ENCODE measurements at places on chromosomes 16 and 17. TPM values are rescaled to one million over a fixed set of nuclear protein-coding genes. Genes with fewer than 3 reads are reported as not detected.

GRCh38 chr17:64661976-64662773, at the start of gene SMURF2:
Gene SMURF2, minus strand, starts transcription at chr17:64662307. Its CDS starts 427 bp downstream, at chr17:64661880.
- DNase-seq, result peak; percentile 52

- peak; percentile 74 for DNase-seq
Observed at GRCh38 chr17:60524463-60525327, 1.3 kb downstream of the APPBP2 start.

- no peak for DNase-seq
Observed at GRCh38 chr17:27771586-27771985, 28.7 kb downstream of the NOS2 start.

DNA sequence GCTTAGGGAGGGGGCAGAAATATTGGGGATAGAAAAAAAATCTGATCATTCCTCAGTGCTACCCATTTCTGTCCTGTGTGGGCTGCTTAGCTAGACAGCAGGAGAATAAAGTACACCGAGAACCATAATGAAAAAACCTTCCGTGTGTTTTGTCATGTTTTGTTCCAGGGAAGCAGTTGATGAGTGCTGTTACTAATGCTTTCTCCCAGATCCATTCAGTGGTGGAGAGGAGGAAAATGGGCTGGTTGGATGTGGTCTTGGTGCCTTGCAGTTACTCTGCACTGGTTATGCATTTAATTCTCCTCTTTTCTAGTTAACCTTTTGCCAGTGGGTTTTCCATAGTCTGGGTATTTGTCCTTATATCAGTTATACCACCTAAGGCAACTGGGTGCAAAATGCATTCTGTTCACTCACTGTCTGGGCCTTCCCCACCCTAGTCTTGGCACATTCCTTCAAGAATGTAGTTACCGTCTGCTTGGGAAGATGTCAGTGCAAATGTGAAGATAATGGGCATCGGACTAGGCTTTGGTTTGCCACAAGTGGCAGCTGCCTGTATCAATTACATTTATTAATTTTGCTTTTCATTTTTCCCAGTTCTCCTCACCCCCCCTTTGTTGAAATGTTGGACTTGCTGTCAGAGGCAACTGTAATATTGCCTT, 9.3 kb upstream of the TBKBP1 start:
- no peak for DNase-seq

DNA sequence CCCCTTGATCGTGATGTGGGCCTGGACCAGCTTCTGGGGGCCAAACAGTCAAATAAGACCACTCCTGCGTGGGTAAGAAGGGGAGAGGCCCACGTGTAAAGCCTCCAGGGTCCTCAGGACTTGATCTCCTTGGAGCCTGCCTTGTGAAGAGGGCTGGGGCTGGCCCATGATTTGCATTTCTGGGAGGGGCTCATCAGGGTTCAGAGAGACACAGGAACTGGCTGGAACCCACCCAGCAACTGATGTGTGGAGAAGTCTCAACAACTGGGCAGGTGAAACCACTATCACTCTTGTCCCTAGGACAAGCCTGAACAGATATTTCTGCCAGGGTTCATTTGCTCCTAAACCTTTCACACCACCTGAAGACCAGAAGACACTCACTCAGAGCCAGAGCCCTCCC, 214.7 kb downstream of the ZNF423 start:
- no peak for DNase-seq

GRCh38 chr17:64573214-64573613, 66.4 kb downstream of the CEP95 start:
- DNase-seq, result no peak

- no peak for DNase-seq
Observed at GRCh38 chr17:73126716-73127473, 34.4 kb upstream of the SLC39A11 start.

DNA sequence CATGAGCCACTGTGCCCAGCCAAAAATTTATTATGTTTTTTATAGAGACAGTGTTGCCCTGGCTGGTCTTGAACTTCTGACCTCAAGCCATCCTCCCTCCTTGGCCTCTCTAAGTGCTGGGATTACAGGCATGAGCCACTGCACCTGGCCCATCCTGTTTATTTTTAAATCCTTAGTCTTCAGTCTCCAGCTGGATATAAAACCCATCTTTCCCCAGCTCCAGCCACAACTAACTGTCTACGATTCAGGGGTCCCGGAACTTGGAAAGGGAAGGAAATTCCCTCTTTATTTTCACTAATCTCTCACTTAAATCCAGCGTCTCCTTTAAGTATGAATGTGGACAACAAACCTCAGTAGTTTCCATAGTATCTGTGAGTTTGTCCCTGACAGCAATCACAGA, 62.2 kb downstream of the IQCK start:
- no peak for DNase-seq

The MMD gene
- 24.9 TPM for polyA plus RNA-seq

The ZNRF1 gene
- 40.9 TPM for polyA plus RNA-seq

The PPY gene
- polyA plus RNA-seq, result 1.7 TPM

Data from right lung (tissue), 10 donors.